ENCODE measurements at places on chromosomes 7 and 10.

GRCh38 chr7:77434570-77435275 lies 18.6 kb upstream of the GSAP start:
- no peak for DNase-seq

DNA sequence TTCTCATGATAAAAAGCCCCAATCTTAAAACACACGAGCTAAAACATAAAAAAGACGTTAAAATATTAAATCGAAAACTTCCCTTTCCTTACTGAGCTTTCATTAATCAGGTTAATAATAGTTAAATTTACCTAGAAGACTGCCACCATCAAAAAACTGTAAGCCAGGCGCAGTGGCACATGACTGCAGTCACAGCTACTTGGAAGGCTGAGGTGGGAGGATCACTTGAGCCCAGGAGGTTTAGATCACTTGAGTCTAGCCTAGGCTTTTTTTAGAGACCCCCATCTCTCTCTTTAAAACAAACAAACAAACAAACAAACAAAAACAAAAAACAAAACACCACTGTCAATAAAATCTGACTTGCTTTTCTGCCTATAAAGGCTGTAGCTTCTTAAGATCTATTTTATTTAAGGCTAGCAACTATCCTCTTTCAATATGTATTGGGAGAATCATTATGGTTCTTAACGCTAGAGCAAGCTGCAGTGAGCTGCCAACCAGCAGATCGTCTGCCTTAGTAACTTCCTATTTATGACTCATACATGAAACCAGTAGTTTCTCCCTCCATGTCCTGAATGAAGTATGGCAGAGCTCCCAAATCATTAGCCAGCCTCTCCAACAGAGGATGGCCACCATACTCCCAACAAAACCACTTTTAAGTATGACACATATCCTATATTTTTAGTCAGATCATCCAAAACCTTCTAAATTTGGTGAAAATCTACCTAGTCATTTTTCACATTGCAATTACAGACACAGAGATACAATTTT lies 163.7 kb downstream of the SRPK2 start:
- no peak for DNase-seq

DNA sequence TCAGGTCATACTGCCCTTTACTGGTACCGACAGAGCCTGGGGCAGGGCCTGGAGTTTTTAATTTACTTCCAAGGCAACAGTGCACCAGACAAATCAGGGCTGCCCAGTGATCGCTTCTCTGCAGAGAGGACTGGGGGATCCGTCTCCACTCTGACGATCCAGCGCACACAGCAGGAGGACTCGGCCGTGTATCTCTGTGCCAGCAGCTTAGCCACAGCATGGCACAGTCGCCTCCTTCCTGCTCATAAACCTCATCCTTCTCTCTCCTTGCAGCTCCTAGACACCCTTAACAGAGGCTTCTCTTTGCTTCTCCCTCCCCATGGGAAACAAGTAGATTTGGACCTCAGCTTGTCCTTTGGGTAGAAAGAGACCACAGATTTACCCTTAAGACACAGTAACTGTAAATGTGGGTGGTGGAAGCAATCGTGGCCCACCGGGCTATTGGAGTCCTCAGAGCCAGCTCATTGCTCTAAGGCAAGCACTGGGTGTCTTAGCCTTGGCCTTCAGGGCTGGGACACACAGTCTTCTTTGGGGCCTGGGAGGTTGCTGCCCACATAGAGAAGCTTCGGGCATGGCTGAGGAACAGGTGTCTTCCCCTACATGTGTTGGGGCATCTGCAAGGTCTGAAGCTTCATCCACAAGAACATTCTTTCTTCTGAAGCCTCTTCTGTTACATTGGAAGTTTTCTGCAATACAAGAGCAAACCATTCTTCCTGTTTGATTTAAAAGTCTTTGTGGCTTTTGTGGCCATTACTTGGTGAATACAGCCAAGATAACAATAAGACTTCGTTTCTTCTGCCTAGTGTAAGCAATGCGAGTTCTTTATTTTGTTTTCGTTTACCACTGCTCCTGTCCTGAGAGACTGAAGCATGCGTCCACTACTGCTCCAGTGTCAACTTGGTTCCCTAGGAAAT lies 95.5 kb upstream of the PRSS58 start:
- DNase-seq: no peak

DNA sequence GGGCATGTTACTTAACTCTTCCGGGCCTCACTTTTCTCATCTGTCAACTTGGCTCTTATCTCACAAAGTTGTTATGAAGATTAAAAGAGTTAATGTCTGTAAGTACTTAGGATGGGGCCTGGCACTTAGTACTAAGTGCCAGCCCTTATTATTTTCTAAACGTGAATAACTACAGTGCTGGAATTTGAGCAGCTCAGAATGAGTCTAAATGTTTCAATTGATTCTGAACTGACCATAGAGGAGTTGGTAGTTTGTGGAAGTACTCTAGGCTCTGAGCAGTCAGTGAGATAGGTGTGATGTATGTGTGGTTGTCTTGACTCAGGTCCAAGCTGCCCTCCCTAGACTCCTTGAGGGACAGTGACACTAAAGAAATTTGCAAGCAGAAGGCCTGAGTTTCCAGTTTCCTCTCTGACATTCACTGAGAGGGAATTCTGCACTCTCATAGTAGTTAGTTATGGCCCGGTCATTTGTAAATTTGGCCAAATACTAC lies 18.5 kb upstream of the JAZF1 start:
- DNase-seq: no peak

- no peak for DNase-seq
Measured at GRCh38 chr7:114959931-114960330, 38.0 kb downstream of the MDFIC start.

GRCh38 chr7:90175667-90176066 lies 21.4 kb downstream of the STEAP1 start:
- DNase-seq: no peak

DNA sequence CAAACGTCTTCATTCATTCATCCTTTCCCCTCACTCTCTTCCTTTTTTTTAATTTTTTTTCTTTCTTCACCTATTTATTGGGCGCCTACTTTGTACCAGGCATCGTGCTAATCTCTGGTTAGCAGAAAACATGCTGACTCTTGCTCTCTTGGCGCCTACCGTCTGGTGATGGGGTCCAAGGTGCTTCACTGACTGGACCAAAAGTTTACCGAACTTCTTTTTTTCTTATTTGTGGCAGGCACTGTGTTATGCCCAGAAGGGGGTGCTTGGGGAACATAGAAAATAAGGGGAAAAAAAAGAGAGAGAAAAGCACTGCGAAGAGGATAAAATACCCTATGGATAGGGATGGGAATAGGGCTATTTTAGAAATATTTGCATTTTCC lies 505 bp upstream of the FAM204A start:
- DNase-seq: no peak

GRCh38 chr7:50662996-50663395 lies 97.8 kb upstream of the DDC start:
- DNase-seq: no peak

DNA sequence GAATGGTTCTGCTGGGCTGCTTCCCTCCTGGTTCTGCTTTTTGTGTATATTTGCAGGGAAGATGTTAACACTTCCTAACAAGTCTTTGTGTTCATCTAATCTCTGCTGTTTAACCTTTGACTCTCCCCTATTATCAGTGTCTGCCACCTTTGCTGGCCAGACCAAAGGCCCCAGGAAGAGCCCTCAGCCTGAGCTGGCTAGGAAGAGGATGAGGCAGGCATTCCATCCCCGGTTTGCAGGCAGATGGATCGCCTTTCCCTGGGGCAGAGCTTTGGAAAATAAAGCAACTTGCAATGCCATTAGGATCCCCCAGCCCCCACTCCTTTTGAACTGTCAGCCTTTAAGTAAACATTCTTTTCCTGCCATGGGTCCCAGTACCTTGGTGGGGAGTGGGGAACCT lies 19.0 kb downstream of the DPCD start:
- no peak for DNase-seq

GRCh38 chr10:24981161-24981710 lies 28.8 kb upstream of the PRTFDC1 start:
- no peak for DNase-seq

DNA sequence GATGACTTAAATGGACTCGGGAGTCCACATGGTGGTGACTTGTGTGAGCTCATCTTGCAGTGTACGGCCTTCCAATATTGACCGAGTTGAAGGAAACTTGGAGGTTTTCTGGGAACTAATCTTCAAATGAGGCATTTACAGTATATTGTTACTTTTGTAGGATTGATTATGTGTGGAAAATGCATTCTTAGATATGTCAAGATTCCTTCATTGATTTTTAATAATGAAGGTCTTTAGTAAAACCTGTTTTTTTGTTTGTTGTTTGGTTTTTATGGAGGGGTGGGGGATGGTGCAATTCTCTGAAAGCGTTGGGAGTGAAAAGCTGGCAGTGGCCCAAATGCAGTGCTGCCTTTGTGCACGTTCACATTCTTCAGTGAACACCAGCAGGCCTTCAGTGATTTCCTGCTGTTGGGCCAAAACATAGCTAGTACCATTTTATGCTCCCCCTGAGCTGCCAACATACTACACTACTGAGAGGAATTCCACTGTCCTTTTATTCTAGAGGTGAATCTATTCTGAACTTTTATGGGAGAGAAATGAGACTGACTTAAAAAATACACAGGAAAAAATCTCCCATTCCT lies 50.4 kb downstream of the CCNY start:
- DNase-seq: no peak

GRCh38 chr7:157730614-157731013 lies 393.8 kb downstream of the DNAJB6 start:
- DNase-seq: no peak

DNA sequence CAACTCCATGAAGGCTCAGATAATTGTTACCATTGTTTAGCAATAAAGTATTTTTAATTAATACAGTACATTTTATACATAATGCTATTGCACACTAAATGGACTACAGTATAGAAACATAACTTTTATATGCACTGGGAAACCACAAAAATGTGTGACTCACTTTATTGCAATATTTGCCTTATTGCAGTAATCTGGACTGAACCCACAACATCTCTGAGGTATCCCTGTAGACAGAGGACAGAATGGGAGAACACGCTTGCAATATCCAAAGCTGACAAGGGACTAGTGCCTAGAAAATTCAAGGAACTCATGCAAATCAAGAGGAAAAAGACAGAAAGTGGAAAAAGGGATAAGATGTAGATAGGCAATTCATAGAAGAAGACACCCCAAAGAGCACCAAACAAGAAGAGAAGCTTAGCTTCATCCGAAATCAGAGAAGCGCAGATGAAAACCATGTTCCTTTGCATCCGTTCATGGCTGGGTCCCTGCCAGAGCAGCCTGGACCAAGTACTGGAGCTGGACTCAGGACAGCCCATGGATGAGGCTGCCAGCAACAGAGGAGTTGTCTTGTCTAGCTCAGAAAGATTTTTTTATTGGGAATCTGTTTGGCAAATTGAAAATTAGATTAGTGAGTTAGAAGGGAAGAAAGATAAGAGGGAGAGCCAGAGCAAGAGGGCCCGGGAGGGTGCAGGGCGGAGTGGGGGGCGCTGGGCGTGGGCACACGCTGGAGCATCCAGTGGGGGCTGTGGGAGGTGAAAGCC lies 16.0 kb upstream of the GALNTL5 start:
- no peak for DNase-seq

GRCh38 chr7:42911454-42912447 lies at the start of gene C7orf25:
Gene C7orf25 (minus strand): TSS chr7:42912070. CDS start chr7:42910900, 1,170 bp downstream.
- peak; percentile 83 for DNase-seq

DNA sequence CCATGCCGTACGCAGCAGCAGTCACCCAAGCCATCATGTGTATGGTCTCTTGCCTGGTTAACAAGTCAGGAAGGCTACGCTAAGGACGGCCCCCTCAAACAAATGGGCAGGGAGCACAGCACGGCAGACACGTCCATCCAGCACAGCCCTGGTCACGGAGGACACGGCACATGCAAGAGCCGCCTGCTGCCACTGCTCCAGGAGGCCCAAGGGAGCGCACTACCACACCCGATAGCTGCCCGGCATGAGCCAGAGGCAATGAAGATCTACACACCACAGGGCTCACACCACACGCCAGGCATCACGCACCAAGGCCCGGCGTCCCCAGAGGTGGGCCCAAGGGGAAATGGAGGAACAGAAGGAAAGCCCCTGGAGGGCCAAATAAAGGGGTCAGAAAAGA lies 134.2 kb downstream of the MAD1L1 start:
- no peak for DNase-seq

DNA sequence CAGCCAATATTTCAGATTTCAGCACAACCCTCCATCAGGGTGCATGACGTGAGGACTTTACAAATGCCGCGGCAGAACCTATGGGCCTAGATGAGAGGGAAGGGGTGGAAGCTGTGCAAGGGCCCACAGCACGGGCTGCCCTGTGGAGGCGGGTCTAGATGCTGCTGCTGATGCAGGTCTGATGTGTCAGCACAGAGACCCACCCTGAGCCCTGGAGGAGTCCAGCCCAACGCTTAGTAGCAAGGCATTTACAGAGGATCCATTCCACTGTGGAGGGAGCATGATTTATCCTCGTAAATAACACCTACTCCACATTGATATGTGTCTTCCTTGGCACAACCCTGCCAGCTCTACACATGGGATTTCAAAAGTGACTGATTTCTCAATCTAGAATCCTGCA lies 48.5 kb downstream of the MYL10 start:
- no peak for DNase-seq

DNA sequence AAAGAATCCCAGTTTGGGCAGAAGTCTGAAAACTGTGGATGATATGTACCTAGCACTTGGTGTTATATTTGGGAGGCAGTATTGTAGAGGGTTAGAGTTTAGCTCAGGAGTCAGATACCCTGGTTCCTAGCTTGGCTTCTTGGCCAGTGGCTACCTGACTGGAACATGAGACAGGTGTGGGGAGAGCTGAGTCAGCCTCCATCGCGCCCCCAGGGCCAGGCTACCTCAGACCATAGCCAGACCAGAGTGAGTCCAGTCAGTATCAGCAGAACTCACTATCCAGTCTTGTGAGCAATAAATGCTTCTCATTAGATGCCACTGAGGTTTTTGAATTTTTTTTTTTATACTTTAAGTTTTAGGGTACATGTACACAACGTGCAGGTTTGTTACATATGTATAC lies 26.0 kb downstream of the CYP3A5 start:
- no peak for DNase-seq

DNA sequence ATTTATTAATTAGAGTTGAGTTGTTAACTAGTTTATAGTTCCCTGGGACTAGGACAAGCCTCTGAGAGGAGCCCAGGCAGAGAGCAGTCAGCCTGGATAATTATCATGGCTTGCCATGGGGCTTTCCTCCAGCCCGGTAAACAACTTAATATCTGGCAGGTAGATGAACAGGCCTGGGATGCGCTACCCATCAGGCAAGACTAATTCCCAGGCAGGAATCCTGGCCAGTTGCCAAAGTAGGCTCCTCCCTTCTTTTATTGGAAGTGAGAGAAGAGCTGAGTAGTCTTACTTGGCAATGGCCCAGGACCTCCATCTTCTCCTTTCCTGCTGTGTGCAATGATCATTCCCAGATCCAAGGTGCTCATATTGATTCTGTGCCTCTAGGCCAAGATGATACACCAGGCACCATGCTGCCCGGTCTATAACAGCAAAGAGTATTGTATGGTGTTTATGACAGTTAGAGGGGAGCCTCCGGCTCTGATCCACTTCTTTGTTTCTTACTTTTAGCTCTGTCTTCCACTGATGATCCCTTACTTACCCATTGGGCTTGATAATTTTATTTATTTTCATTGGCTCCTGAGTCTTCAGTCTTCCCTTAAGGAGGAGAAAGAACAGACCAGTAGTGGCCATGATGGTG lies 408.7 kb downstream of the REEP3 start:
- DNase-seq: no peak

Measured in cortex of kidney (tissue), 1 donor.